ENCODE measurements at places on chromosomes 2 and 18.

- no peaks in the 10 kb centered on the region for H3K4me1 ChIP-seq
- H3K27me3 ChIP-seq, result no peaks in the 10 kb centered on the region
- DNase-seq, result peak; percentile 29
- peak overlapping the region; percentile 75 for H3K4me3 ChIP-seq
Measured at GRCh38 chr2:64768491-64769005, 114.8 kb upstream of the SERTAD2 start.

DNA sequence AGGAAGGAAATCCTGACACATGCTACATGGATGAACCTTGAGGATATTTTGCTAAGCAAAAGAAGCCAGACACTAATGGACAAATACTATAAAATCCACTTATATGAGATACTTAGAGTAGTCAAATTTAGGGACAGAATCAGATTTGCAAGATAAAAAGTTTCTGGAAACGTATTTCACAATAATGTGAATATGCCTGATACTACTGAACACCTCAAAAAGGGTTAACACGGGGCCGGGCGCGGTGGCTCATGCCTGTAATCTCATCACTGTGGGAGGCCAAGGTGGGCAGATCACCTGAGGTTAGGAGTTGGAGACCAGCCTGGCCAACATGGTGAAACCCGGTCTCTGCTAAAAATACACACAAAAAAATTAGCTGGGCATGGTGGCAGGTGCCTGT, 1.7 kb upstream of the RMC1 start:
- no peaks in the 10 kb centered on the region for H3K4me1 ChIP-seq
- H3K27me3 ChIP-seq, result no peaks in the 10 kb centered on the region
- no peaks in the 10 kb centered on the region for H3K36me3 ChIP-seq
- H3K4me3 ChIP-seq, result no peak overlapping the region

- no peak for DNase-seq
- peak overlapping the region; percentile 71 for H3K4me3 ChIP-seq
- no peaks in the 10 kb centered on the region for H3K36me3 ChIP-seq
- no peaks in the 10 kb centered on the region for H3K27me3 ChIP-seq
- no peaks in the 10 kb centered on the region for H3K4me1 ChIP-seq
Measured at GRCh38 chr2:12720278-12720620, 3.5 kb downstream of the TRIB2 start.

DNA sequence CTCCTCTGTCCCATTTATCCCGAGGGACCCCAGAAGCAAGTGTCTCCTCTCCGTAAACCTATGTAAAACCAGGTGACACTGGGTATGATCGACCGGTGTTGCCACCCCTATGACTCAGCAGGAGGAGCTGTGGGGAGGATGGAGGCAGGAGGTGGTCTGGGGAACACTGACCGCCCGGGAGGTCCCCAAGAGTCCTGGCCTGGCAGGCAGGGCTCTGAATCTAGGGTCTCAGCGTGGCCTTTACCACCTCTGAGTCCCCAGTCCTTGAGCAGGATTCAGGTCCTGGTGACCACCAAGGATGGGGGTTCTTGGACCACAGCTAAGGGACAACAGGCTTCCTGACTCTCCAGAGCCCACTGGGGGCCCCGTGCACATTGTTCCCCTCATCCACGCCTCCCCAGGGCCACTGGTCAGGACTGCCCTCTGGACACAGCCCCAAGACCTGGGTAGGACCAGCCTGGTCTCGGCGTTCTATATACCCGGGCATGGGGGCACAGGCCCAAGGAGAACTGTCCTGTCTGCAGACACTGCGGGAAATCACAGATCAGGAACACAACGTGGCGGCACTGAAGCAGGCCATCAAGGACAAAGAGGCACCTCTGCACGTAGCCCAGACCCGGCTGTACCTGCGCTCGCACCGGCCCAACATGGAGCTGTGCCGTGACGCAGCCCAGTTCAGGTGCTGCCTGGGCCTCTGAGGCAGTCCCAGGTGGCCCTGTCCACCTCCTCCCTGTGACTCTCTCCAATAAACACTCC, 4.0 kb downstream of the TEKT4 start:
- no peaks in the 10 kb centered on the region for H3K4me1 ChIP-seq
- H3K27ac ChIP-seq, result no peak overlapping the region

DNA sequence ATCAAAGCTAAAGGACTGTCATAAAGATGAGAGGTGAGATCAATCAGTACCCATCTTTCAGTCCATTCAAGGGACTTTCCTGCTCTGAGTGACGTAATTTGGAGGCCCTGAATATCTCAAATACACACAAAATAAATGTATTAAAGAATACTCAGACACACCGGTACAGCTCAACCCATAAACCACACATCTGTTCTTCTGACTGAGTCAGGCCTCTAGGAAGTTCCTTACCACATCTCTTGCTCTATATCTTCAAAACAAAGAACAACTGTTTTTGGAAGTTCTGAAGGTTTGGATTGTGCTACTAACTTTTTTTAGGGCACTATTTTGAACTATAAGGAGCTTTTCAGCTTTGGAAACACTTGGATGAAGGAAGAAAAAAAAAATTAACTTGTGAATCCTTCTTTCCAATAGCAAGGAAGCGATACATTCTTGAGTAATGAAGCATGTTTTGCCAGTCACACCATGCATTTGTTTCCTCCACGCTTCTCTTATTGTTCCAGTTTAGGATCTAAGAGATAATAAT, 866.5 kb upstream of the VRK2 start:
- no peaks in the 10 kb centered on the region for H3K4me1 ChIP-seq
- H3K27me3 ChIP-seq, result no peaks in the 10 kb centered on the region
- H3K36me3 ChIP-seq, result no peaks in the 10 kb centered on the region
- no peak overlapping the region for H3K27ac ChIP-seq

DNA sequence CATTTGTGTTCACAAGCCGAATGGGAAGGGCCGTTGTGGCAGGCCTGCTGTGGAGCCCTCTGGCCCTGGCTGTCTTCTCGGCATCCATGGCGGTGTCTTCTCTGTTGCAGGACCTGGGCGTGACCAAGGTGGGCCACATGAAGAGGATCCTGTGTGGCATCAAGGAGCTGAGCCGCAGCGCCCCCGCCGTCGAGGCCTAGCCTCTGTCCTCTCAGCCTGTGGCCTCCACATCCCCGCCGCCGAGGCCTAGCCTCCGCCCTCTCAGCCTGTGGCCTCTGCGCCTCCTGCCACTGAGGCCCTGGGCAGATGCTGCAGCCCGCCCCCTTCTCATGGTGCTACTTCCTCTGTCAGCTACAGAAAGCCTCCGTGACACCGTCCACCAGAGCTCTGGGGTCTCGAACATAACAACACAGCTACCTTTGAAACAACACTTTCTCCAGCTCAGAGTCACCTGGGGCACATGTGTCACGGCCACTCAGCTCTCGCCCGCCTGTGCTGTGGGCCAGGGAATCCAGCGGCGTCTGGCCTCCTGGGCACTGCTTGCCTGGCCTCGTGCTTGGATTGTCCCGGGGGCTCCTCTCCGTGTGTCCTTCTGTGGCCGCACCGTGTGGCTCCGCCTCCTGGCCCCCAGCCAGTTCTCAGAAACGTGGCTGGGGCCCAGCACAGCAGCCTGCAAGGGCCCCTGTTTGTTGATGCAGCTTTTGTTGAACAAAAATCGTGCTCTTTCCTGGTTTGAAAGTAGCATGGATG, 97.1 kb downstream of the USP40 start:
- DNase-seq, result no peak
- H3K27me3 ChIP-seq, result no peaks in the 10 kb centered on the region

DNA sequence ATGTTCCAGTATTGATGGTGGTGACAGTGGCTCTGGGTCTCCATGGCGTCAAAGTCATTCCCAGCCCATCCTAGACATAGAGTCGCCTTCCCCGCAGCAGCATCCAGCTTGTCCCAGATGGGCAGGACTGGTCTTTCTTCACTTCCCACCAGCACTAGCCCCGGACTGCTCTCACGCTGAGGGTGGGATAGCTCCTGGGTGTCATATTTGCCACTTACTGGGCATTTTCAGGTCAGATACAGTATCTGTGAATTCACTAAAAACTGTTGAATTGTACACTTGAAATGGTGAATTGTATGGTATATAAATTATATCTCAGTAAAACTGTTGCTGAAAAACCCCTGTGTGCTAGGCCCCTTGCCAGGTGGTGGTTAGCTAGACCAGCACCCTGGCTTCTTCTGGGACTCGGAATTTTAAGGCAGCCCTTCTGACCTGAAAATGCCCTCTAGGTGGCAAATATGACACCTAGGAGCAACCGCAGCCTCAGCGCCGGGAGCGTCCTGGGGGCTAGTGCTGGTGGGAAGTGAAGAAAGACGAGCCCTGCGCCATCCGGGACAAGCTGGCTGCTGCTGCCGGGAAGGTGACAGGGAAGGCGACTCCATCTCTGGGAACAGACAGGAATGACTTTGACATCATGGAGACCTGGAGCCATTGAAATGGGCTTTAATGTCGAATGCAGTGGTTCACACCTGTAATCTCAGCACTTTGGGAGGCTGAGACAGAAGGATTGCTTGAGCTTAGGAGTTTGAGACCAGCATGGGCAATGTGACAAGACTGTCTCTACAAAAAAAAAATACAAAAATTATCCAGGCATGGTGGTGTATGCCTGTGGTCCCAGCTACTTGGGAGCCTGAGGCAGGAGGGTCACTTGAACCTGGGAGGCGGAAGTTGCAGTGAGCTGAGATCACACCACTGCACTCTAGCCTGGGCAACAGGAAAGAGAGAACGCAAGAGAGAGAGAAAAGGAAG, 56.2 kb downstream of the DDX1 start:
- no peak overlapping the region for H3K4me3 ChIP-seq
- no peaks in the 10 kb centered on the region for H3K4me1 ChIP-seq
- DNase-seq, result no peak
- H3K36me3 ChIP-seq, result no peaks in the 10 kb centered on the region
- H3K27ac ChIP-seq, result no peak overlapping the region
- peaks cover 6% of the 10 kb centered on the region for H3K27me3 ChIP-seq

- H3K4me1 ChIP-seq, result no peaks in the 10 kb centered on the region
- H3K36me3 ChIP-seq, result no peaks in the 10 kb centered on the region
- H3K27ac ChIP-seq, result no peak overlapping the region
- no peak overlapping the region for H3K4me3 ChIP-seq
- H3K27me3 ChIP-seq, result no peaks in the 10 kb centered on the region
Measured at GRCh38 chr18:32588191-32588590, 117.5 kb upstream of the GAREM1 start.

GRCh38 chr2:86201671-86202335, 2.5 kb downstream of the MRPL35 start:
- H3K4me1 ChIP-seq, result no peaks in the 10 kb centered on the region
- no peaks in the 10 kb centered on the region for H3K36me3 ChIP-seq
- H3K27ac ChIP-seq, result no peak overlapping the region
- no peak overlapping the region for H3K4me3 ChIP-seq

DNA sequence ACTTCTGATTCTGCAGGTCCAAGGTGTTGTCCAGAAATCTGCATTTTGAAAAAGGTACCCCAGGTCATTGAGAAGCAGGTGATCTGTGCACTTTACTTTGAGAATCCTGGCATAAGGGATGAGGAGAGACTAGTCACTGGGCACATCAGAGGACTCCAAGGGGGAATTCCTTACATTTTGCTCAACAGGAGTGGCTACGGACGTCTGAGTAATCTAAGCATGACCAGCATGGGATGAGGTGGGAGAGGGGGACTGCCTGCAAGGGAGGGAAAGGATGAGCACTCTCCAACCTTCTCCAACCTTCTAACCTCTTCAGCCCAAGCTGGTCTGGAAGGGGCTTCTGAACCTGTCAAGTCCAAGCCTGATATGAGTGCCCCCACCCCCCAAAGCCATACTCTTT, 55.5 kb downstream of the MARCHF4 start:
- no peak for DNase-seq
- no peak overlapping the region for H3K4me3 ChIP-seq
- no peaks in the 10 kb centered on the region for H3K27me3 ChIP-seq
- H3K27ac ChIP-seq, result no peak overlapping the region

DNA sequence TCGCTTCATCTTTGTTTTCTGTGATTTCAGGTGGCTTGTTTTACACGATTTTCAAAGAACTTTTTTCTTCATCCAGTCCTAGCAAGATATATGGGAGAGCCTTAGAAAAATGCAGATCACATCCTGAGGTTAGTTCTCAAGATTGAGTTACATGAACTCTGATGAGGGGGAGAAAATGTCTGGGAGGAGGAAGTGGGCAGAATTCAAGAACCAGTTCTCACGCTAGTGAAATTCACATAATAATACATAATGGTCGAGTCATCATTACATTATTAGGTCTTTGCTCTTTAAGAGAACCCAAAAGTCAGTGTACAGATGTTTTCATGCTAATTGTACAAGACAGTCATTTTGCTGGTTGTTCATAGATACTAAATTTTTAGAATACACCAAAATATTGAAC, 7.0 kb downstream of the TIMM21 start:
- H3K36me3 ChIP-seq, result no peaks in the 10 kb centered on the region
- H3K27me3 ChIP-seq, result no peaks in the 10 kb centered on the region
- no peak overlapping the region for H3K4me3 ChIP-seq
- no peak overlapping the region for H3K27ac ChIP-seq
- no peak for DNase-seq

DNA sequence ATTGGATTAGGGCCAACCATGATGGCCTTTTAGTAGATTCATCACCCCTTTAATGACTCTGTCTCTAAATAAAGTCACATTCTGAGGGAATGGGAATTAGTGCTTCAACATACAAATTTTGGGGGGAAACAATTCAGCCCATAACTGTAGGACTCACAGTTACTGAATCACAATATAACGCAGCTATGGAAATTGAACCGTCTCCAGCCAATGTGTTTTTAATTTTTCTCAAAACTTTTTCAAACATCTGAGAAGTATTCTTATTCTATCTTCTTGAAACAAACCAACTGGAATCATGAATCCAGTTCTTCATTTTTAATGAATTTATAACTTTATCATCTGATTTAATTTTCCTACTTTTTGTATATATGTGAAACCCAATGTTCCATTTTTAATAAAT, 373.1 kb upstream of the SYT4 start:
- H3K4me3 ChIP-seq, result no peak overlapping the region
- no peaks in the 10 kb centered on the region for H3K27me3 ChIP-seq
- H3K36me3 ChIP-seq, result no peaks in the 10 kb centered on the region
- DNase-seq, result no peak
- H3K4me1 ChIP-seq, result no peaks in the 10 kb centered on the region
